ENCODE measurements at places on chromosomes 13 and 19. TPM values are rescaled to one million over a fixed set of nuclear protein-coding genes. Genes with fewer than 3 reads are reported as not detected.

The PRR20B gene
- not detected for total RNA-seq

The IFNL1 gene
- not detected for total RNA-seq

The ZNF486 gene
- total RNA-seq = 0.86 TPM

- no peak for DNase-seq
Observed at GRCh38 chr19:52554216-52554971, 15.7 kb upstream of the ZNF701 start.

The PRMT1 gene
- 584 TPM for total RNA-seq

DNA sequence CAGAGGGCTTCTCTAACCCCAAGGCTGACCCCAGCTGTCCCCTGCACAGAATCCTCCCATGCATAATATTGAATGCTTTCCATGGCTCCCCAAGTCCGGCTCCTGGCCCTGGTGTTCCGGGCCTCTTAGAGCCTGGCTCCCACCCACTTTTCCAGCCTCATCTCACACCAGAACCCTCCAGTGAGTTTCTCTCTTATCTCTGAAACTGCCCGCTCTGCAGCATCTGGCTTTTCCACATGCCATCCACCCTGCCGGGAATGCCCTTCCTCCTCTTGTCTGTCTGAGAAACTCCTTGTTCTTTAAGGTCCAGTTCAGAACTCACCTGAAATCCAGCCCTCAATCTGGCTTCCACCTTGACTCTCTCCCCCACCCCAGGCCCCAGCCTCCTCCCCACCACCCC lies 6.8 kb downstream of the SYNGR4 start:
- no peak for DNase-seq

The CEBPA gene
- total RNA-seq = 0.86 TPM

GRCh38 chr13:42967660-42968059 lies 24.4 kb downstream of the EPSTI1 start:
- no peak for DNase-seq

DNA sequence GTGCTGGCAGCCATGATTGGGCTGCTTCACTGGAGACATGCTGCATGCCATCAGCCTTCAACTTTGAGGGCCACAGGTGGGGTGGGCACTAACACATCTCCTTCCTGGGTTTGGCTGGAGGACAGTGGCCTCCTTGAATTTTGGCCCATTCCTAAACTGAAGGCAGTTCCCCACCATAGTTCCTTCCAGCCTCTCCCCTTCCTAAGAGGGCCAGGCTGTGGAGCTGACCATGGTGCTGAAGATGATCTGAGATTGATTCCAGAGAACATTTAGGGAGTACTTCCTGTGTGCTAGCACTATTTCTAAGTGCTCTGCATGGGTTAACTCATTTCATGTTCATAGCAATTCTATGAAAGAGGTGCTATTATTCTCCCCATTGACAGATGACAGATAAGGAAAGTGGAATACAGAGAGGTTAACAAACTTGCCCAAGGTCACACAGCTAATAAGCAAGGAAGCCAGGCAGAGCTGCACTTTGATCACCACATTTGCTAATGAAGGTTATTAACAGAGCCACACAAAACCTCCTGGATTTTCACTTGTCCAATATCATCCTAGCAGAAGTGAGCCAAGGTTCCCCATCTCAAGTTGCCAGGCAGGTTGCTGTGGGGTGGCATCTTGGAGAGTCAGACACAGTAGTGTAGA lies 175.3 kb downstream of the ZIC5 start:
- DNase-seq = peak; percentile 74

DNA sequence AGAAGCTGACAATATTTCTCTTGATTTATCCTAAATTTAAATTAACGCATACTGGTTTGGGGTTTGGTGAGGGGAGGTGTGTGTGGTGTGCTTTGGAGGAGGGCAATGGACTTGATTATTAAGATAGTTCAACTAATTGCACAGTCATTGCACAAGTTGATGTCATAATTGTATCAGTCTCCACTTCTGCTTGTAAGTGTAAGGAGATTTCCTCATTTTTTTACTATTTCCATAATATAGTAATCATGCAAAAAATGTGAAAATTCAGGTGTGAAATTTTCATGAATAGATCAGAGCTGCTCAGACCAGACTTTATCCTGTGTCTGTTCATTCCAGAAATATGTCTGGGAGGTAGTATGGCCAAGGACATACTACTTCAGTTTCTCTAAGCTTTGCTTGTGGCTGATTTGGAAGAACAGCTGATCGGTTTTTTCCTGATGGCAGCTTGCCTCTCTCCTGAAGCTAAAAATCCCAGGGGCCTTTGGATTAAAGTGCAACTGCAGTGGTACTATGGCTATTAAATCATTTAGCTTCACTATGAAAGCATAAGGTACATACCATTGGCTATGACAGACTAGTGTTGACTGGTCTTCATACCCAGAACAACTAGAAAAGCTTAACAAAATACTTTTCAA lies 201.8 kb upstream of the MIR17HG start:
- no peak for DNase-seq

The INSL3 gene
- not detected for total RNA-seq

- no peak for DNase-seq
Observed at GRCh38 chr13:93843082-93843481, 616.5 kb downstream of the GPC6 start.

GRCh38 chr19:41308450-41309179 lies 1.4 kb upstream of the CCDC97 start:
- DNase-seq = peak; percentile 97

The DIAPH3 gene
- total RNA-seq = 5.3 TPM

GRCh38 chr13:46905249-46905648 lies 8.4 kb upstream of the HTR2A start:
- DNase-seq = peak; percentile 31

The HOMER3 gene
- 240 TPM for total RNA-seq

GRCh38 chr13:52599037-52599847 lies 43.0 kb upstream of the HNRNPA1L2 start:
- DNase-seq = peak; percentile 50

- no peak for DNase-seq
Observed at GRCh38 chr19:16626796-16627192, 1.2 kb downstream of the MED26 start.

The ZNF699 gene
- total RNA-seq = 17.1 TPM

DNA sequence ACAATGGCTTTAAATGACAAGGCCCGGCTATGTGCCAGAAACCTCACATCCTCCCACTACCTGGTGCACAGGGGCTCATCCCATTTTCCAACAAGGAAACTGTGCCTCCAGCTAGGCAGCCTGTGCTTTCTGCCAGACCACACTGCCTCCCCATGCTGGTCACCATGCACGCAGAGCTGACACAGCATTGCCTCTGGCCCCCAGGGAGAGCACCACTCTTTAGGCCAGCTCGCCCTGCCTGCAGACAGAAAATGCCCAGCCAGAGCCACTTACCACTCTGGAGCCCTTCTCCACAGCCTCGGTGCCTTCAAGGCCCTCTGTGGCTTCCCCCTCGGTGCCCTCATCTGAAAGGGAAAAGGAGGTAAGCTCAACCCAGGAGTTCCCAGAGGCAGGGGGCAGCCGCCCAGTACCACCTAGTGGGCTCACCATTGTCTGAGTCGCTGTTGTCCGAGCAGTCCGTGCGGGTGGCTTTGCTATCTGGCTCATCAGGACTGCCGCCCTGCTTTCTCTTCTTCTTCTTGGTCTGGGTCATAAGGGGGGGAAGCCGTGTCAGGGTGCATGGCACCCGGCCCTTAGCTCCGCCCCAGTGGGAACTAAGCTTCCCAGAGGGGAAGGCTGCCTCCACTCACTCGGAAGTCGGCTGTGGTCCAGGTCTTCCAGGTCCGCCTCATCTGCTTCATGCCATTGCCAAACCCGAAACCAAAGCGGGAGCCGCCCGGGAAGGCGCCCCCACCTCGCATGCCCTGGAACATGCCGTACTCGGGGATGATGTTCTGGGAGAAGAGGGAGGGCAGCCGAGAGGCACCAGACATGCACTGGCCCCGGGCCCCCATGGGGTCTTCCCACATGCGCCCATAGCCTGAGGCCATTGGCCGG lies 18.0 kb downstream of the AKAP8L start:
- DNase-seq = no peak

The GZMM gene
- not detected for total RNA-seq

The SERP2 gene
- 2.0 TPM for total RNA-seq

DNA sequence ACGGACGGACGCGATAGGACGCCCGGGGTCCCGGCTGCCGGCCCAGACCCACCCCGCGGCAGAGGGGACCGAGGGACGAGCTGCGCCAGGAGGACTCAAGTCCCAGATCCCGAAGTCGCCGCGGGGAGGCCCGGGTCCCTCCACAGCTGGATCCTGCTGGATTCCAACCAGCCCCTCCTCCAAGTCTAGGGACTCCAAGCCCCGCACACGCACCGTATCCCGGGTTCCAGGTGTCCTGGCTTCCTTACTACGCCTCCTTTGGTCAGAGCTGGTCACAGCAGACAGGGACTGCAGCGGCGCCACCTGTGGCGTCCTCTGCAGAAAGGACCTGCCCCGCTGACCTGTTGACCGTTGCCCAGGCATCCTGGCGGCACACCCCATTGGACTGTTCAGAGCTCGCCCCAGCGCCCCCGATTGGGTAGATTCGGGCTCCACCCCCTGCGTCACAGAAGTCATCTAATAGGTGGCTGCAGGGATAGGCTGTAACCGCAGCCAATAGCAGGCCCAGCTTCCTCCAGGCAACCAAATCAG lies 29.0 kb upstream of the ZNF709 start:
- DNase-seq = no peak

GRCh38 chr19:29683009-29683408 lies 17.7 kb downstream of the PLEKHF1 start:
- no peak for DNase-seq

The CBARP gene
- total RNA-seq = 4.0 TPM

DNA sequence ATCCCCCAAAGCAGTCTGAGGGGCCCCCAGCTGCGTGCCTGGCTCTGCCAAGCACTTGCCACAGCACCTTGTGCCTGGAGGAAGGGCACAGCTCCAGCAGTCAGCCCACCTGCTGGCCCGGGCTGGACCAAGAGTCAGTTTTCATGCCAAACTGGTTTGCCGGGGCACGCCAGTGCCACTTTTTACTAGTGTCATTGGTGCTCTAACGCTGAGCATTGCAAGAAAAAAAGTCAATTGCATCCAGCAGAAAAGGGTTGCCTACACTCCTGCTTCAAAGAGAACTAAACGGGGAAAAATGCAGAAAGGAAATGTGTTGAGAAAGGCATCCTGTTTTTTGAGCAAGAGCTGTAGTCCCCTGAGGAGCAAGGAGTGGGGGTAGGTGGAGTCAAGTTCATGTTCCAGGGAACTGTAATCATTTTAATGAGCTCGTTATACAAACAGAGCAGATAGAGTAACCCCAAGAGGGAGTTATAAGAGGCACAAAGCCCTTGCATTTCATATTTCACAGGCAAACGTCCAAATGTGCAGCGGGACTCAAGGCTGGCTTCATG lies 68.4 kb downstream of the F2RL3 start:
- no peak for DNase-seq

DNA sequence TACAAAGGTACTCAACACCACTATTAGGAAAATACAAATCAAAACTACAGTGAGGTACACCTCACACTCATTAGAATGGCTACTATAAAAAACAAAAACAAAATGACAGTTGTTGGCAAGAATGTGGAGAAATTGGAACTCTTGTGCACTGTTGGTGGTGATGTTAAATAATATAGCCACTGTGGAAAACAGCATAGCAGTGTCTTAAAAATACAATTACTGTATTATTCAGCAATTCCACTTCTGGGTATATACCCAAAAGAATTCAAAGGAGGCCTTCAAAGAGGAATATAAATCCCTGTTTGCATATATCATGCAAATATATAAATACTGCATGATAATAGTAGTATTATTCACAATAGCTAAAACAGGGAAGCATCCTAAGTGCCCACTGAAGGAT lies 66.8 kb downstream of the CDK8 start:
- DNase-seq = no peak

DNA sequence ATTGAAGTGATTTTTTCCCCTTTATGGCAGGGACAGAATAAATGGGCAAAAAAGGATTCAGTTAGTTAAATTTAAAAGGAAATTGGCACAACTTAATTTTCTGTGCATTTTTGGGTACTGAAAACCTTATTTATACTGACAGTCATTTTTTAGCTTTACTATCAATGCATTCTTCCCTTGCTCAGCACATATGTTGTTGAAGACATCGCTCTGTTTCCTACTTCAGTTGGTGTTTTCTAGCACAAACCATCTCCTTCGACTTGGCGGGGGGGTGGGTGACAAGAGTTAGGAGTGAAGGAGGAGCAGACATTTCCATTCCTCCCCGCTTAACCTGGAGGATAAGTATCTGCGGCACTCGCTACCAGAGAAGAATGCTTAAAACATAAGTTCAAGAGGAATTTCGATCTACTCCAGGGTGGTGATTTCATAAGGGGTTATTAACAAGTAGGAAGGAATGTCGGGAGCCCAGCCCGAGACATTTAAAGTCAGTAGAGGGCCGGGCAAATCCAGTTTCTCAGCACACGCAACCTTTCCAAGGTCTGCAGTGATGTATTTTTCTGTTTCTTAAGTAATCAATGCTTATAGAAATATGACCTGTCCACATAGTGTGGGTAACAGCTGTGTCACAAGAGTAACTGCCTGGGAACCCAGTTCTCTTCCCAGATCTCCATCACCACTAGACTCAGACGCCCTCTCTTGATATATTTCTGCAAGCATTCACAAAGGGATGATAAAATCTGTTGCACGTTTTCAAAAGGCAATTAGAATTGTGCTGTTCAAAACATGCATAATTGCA lies 525.8 kb downstream of the MYO16 start:
- DNase-seq = no peak

DNA sequence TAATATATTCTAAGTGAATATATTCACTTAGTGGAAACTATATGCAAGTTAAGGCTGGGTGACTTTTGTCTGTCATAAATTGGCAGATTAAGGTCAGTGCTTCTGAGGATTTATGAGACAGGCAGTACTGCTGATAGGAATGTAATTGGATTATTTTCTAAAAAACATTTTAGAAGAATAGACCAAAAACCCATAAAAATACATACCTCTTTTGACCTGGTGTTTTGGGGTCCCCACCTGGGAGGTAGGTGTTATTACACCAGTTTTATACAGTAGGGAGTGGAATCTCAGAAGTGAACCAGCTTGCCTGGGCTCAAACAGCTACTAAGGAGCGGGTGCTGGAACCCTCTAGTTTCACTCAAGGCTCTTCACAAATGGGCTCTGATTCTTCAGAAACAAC lies 25.3 kb downstream of the COG3 start:
- no peak for DNase-seq

GRCh38 chr19:30935146-30935545 lies 414.1 kb downstream of the TSHZ3 start:
- no peak for DNase-seq

The KLK1 gene
- total RNA-seq = not detected

GRCh38 chr13:34124666-34125306 lies 306.8 kb downstream of the RFC3 start:
- DNase-seq = no peak

GRCh38 chr13:74280795-74281490 lies 146.7 kb upstream of the KLF12 start:
- DNase-seq = no peak

GRCh38 chr13:36713887-36714286 lies 40.1 kb downstream of the SERTM1 start:
- no peak for DNase-seq

DNA sequence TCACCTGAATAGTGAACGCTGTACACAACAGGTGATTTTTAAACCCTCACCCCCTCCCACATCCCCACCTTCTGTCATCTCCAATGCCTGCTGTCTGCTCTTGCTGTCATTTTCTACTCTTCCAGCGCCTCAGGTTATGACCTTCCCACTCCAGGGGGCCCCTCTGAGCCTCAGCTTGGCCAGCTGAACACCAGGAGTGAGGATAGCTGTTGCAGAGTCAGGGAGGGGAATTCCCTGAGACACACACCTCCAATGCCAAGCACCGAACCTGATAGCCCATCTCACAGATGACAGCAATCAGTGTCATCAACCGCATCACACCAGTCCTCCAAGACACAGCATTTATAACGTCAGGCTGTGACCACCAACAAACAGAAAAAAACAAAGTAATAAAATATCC lies 193.5 kb downstream of the ZNF536 start:
- DNase-seq = no peak

GRCh38 chr19:10816691-10817090 lies 19.3 kb downstream of the TMED1 start:
- no peak for DNase-seq
